ENCODE measurements at places on chromosomes 4 and X. TPM values are rescaled to one million over a fixed set of nuclear protein-coding genes. Genes with fewer than 3 reads are reported as not detected.

Gene RHOXF2B
- not detected for total RNA-seq

Gene MGAT4D
- not detected for total RNA-seq

GRCh38 chr4:28621591-28621990, 1761.0 kb downstream of the STIM2 start:
- DNase-seq = no peak

GRCh38 chr4:183008492-183008891, 90.6 kb upstream of the WWC2 start:
- no peak for DNase-seq

DNA sequence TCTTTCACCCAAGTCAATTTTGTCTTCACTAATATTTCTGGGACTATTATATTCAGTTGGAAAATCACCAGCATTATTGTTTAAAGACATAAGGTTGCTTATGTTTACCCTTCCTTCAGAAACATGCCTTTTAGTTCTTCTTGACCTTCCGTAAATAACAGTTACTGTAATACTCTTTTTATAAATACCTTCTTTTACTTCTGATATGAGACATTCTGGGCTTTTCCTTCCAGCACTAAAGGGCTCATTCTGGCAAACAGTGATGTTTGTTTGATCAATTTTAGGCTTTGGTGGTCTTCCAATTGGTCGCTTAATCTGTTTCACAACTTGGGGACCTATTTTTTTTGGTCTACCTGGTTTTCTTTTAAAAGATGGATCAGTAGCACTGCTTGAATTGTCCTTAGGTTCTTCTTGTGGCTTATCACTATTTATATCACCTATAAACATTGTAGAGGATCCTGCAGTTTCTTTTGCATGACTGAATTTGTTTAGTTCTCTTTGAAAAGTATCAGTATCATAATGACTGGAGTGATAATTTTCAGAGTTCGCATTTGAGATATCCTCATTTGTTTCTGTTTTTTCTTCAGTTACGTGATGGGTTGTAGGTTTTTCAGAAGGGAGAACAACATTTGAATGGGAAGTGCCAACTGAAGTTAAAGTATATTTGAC, 64.8 kb downstream of the NCAPG start:
- DNase-seq = no peak

DNA sequence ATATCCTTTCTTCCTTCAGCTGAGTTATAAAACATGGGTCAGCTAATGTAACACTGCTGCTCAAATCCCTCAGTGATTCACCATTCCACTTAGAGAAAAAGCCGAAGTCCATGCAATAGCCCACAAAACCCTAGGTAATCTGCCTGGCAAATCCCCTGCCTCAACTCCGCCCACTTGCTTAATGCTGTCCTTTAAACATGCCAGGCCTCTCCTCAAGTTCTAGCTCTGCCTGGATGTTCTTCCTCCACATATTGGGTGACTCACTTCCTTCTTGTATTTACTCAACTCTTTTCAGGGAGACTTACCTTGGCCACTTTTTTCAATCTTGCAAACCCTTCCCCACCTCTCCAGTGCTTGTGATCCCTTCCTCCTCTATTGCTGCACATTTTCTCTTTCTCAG, 89.8 kb downstream of the EMCN start:
- no peak for DNase-seq

DNA sequence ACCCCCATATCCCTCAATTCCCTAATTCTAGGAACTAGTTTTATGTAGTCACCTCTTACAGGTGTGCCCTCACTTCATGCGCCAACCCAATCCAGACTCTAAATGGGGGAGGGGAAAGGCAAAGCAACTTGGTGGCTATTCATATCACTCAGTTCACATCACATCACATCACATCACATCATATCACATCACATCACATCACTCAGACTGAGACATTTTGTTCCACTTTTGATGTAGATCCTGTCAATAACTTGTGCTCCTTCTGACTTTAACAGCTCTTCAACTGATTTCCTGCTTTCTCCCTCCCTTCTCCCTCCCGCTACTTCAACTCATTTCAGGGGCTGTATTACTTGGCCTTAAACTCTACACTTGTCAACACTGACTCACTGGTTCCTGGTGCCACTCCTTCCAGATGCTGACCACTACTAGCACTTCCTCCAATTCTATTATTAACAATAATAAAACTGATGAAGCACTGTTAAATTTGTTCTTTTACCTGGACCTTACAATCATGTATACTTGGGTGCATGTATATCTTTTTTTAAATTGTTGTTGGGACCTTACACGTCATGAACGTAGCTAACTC, 29.1 kb upstream of the PLS3 start:
- no peak for DNase-seq

Gene P2RY4
- total RNA-seq = 1.4 TPM

DNA sequence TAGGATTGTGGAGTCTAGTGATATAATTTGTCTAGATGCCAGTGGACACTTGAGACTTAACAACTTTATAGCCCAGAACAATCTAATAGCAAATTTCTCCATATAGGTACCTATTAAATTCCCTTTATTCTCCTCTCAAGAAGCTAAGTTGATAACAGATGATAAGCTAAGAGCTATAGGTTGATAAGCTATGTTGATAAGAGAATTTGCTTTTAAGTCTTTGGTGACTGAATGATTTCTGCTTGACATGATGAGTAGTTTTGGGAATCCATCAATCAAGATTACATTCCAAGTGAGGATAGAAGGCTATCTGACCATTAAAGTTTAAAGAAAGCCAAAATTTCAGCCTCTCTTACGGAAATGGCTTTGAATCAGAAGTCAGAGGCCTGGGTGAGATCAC, 131.6 kb downstream of the EMCN start:
- no peak for DNase-seq

Gene PHF8
- 32.9 TPM for total RNA-seq

DNA sequence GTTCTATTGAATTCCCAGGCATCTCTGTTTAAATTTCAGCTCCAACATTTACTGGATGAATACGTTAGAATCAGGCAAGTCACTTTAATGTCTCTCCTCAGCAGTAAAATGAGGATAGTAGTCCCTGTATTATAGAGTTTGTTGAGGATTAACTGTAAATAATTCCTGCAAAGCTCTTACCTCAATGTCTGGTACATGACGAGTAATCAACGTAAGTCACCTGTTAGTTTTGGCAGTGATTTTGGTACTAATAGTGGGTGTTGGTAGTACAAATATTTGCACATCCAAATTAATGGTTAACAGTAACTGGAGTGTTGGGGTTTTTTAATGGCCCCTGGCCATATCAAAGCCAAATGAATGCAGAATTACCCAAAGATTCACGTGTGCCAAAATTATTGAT, 189.8 kb upstream of the GALNT7 start:
- no peak for DNase-seq

DNA sequence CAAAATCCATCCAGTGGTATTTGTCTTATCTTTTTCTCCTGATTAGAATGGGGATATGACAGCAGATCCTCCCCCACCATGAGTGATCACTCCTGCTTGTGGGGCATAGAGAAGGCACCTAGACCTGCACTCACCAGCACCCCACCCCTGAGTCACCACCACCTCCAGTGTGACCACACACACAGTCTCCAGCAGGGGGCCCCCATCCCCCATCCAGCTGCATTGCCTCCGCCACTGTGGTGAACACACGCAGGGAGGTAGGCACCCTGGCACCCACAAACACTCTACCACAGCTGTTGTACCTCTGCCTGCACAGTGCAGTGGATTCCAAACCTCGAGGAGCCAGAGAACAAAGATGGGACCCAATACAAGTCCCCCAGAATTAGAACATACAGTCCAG, 9.0 kb upstream of the MAGEA8 start:
- no peak for DNase-seq

Gene TBX22
- total RNA-seq = not detected

DNA sequence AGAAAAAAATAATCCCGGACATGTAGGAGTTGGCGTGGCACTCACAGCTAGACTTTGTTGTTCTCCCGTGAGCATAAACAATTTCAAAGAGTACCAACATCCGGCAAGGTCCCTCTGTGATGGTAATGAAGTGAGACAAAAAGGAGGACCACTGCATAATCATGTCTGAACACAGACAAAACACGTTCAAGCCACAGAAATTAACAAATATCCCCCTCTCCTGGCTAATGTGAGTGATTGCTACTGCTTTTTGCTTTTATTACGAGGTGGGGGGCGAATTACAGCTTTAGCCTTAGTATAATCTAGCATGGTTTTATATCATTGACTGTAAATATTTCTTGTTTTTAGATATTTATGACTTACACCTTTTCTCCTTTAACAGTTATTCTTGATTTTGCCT, 118.5 kb downstream of the PLS3 start:
- no peak for DNase-seq

Gene NPY2R
- total RNA-seq = 1.6 TPM

DNA sequence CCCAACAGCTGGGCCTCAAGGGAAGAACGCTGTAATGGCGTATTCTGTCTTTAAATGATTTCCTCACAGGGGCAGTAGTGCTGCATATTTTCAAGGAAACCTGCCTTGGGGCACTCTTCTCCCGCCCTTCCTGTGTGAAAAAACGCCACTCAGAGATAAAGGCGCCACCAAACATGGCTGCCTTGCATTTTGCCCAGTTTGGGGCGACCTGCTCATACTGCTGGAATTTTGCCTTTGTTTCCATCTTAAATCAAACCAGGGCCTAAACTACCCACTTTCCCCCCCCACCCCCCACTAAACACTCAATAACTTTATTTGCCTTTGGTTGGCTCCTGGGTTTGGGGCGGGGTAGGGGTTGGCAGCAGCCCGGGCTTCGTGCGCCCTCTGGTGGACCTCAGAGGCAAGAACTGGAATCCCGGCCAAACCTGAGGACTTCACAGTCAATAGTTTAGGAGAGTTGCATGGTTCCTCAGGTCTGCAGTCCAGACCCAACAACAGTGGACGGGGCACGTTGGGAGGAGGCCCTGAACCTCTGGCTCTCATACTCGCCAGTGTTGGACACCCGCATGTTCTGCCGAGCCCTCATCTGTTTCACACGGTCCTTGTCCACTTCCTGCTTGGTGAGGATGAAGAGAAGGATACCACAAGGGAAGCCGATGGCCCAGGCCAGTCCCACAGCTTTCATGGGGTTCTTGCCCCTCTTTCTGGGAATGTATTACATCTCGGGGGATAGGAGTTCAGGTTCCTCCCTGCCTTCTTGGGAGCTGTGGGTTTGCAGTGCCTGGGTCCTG, 220.1 kb upstream of the STK26 start:
- no peak for DNase-seq

DNA sequence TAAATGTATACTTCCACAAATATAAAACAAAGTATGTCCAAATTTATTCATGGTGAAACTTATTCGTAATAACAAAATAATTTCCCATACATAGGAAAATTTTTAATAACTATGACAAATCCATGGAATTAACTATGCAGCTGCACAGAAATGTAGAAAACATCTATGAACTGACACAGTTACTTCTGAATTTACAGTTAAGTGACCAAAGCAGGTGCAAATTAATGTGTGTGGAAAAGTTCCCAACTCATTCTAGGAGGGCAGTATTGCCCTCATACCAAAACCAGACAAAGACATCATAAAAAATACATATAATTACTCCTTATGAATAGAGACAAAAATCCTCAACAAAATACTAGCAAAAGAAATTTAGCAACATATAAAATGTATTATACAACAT, 12.5 kb downstream of the LDOC1 start:
- no peak for DNase-seq

- DNase-seq = no peak
These were observed 1004.9 kb upstream of the ADGRL3 start for GRCh38 chr4:60195256-60195655.

DNA sequence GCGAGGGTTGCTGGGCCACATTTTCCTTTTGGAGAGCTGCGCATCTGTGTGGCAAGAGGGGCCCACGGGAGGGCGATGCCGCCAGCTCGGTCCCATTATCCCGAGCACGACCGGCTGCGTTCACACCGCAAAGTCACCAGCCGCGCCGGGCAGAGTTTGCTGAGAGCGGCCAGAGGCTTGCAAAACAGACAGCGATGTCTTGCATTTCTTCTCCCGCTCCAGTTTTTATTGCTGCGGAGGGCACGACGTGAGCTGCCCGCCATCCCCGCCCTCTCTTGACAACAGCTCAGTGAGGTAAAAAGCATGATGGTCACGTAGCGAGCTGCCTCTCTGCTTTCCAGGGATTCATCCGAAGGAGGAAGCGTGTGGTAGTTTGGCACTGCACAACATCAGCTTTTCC, 102.1 kb upstream of the TENM3 start:
- DNase-seq = no peak

- DNase-seq = no peak
These were observed 9.9 kb downstream of the CENPVL3 start for GRCh38 chrX:51608766-51609165.

Gene RNF212
- total RNA-seq = 1.2 TPM

DNA sequence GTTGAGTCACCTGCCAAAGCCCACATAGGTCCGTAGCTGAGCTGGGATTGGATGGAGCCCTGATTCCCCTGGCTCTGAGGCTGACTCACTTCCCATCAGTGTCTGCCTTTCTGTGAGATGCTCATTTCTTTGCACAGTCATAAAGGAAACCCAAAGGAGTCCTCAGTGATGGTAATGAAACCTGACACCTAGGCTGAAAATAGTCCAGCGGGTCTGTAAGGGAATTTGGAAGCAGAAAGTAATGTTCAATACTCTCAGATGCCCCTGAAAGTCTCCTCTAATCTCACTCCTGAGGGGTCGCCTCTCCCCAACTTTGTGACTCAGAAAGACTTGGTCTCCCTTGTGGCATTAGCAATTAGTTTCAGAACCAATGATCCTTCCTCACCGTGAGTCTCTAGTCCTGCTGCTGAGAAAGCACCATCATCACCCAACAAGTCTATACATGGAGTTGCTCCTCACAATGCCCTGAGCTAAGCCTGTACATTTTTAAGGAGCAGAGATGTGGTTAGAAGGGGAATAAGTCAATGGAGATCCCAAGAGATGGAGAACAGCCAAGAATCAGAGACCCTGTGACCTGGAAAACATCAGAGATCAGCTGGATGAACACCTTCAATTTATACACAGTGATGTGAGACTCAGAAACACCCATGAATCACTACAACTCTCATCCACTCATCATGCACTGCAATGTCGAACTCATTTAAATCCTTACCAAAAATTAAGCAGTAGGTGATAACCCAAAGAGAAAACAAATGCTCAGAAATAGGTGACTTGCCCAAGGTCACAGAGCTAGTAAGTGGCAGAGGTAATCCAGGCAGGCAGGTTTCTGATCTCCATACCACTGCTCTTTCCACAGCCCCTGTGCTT, 219.0 kb upstream of the CPEB2 start:
- DNase-seq = no peak

Gene PAGE2
- total RNA-seq = not detected

Gene SLC26A1
- total RNA-seq = not detected

DNA sequence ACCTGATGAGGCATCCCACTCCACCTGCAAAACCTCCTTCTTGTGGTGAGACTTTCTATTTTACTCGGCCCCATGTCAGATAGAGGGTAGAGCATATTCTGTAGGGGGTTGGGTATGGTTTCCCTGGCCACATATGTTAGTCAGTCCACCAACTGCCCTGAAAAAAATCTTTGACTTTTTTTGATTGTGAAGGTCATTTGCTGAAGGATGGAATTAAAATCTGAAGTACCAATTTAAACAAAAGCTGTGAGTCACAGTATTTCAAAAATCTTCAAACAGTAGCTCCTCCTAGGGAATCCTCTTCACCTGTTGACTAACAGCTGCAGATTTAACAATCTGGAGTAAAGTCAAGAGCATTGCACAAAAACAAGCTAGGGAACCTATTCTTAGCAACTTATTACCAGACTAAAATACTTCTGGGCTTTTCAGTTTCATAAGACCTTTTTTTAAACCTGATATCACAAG, 8.0 kb upstream of the CCDC110 start:
- no peak for DNase-seq

GRCh38 chr4:83208371-83209365, 75.9 kb downstream of the COQ2 start:
- DNase-seq = no peak

Gene TAF7L
- total RNA-seq = not detected

Measured in thoracic aorta (tissue), 2 donors.